ENCODE measurements at places on chromosomes 1 and 21.

GRCh38 chr1:205545001-205545919 lies 40.8 kb downstream of the CDK18 start:
- DNase-seq = no peak

- no peak for DNase-seq
Measured at GRCh38 chr1:231721436-231721835, 94.8 kb downstream of the DISC1 start.

DNA sequence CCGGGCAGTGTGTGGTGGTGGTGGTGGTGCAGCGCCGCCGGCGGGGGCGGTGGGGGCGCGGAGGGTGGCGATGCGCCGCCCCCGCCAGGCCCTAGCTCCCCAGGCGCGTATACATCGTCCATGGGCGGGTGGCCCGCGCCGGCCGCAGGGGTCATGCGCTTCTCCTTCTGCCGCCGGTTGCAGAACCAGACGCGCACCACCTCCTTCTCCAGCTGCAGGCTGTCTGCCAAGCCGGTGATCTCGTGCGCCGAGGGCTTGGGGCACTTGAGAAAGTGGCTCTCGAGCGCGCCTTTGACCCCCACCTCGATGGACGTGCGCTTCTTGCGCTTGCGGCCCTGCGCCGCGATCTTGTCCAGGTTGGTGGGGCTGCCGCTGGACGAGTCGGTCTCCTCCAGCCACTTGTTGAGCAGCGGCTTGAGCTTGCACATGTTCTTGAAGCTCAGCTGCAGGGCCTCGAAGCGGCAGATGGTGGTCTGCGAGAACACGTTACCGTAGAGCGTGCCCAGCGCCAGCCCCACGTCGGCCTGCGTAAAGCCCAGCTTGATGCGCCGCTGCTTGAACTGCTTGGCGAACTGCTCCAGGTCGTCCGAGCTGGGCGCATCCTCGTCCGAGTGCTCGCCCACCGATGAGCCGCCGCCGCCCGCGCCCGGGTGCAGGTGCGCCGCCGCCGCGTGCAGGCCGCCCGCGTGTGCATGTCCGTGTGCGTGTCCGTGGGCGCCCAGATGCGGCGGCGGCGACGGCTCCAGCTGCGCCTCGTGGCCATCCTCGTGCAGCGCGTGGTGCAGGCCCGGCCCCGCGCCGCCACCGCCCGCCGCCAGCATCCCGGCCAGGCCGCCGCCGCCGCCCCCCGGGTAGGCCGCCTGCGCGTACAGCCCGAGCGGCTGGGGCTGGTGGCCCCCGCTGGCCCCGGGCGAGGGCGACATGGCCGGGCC lies 926 bp downstream of the POU3F1 start:
- DNase-seq = no peak

DNA sequence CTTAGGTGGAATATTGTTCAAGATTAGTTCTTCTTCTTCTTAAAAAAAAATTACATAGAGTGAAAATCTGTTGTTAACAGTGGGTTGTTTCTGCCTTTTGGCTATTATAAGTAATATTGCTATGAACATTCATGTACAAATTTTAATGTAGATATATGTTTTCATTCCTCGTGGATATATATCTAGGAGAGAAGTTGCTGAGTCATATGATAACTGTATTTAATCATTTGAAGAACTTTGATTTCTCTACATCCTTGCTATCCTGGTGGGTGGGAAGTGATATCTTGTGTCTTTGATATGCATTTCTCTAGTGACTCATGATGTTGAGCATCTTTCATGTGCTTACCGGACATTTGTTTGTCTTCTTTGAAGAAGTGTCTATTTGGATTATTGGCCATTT lies 29.9 kb downstream of the MAST2 start:
- no peak for DNase-seq

- DNase-seq = peak; percentile 34
Measured at GRCh38 chr1:149849947-149850360, 49.4 kb upstream of the BOLA1 start.

GRCh38 chr21:17185674-17186073 lies 327.2 kb upstream of the CXADR start:
- no peak for DNase-seq

- DNase-seq = no peak
Measured at GRCh38 chr1:159307346-159308020, 5.3 kb downstream of the FCER1A start.

DNA sequence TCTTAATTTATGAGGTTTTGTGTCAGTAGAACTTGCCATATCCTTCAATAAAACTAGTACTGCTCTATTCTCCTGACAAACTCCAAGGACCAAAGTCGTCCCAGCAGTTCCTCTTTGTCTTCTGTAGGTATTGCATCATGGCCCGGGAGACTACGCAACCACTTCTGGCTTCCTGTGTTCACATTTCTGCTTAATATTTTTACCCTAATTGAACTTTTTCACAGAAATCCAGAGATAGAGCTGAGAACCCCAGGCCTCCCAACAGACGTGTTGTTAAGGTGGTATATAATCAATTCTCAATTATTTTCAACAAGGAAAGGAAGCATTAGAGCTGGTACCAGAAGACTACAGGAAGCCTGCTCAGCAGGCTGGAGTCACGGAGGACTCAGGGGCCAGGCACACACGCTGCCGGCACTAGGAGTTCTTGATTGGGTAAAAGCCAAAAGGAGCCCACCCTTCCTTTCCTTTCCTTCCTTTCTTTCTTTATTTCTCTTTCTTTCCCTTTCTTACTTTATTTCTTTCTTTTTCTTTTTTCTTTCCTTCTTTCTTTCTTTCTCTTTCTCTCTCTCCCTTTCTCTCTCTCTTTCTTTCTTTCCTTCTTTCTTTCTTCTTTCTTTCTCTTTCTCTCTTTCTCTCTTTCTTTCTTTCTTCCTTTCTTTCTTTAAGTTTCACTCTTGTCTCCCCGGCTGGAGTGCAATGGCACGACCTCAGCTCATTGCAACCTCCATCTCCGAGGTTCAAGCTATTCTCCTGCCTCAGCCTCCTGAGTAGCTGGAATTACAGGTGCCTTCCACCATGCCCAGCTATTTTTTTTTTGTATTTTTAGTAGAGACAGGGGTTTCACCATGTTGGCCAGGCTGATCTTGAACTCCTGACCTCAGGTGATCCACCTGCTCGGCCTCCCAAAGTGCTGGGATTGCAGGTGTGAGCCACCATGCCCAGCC lies 173.7 kb downstream of the ZBTB18 start:
- no peak for DNase-seq

DNA sequence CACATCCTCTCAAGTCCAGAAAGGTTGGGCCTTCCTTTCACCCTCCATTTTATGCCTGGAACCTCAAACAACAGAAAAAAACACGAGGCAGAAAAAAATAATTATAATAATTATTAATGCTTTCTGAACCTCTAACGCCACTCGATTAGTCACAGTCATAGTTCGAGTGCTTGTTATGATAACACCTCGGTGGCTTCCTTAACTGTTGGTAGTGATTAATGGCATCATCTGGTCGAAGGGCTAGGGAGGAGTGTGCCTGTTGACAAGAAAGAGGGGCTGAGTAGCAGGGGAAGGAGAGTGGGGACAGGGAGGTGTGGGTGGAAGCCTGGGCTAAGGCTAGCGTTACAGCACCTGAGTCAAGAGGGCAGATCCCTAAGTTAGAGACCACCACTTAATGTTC lies 21.3 kb upstream of the IL10 start:
- DNase-seq = no peak

GRCh38 chr1:94970783-94971182 lies 43.9 kb upstream of the CNN3 start:
- no peak for DNase-seq

- DNase-seq = no peak
Measured at GRCh38 chr1:1094981-1095380, 20.9 kb upstream of the RNF223 start.

DNA sequence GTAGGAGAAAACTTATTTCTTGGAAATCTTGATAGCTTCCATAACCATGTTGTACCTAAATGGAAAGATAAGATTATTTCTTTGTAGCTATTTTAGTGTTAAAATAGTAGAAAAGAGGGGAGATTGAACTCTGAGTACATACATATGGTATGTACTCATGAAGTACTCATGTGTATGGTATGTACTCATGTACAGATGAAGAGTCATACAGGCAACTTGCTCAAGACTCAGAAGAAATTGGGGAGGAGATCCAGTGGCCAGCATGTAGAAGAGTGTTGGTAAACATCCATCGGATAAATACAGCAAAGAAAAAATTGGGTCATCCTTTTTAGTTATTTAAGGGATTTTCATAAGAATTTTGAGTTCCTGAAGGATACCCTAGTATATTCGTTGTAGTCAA lies 29.0 kb downstream of the MDM4 start:
- peak; percentile 40 for DNase-seq

- peak; percentile 76 for DNase-seq
Measured at GRCh38 chr1:97094247-97094972, 372.8 kb downstream of the PTBP2 start.

GRCh38 chr1:234322979-234323378 lies 50.3 kb upstream of the COA6 start:
- peak; percentile 22 for DNase-seq

- no peak for DNase-seq
Measured at GRCh38 chr1:38685388-38685787, 174.2 kb downstream of the RRAGC start.

- no peak for DNase-seq
Measured at GRCh38 chr1:2351723-2352122, 39.6 kb downstream of the MORN1 start.

GRCh38 chr1:35447278-35447677 lies 109.9 kb downstream of the KIAA0319L start:
- no peak for DNase-seq

GRCh38 chr1:41046347-41046775 lies 24.8 kb upstream of the SLFNL1 start:
- DNase-seq = no peak

GRCh38 chr1:72281637-72282270 lies 585 bp downstream of the NEGR1 start:
- DNase-seq = no peak

- no peak for DNase-seq
Measured at GRCh38 chr1:119227456-119227855, 87.0 kb upstream of the WARS2 start.

GRCh38 chr1:235617808-235618207 lies 31.8 kb downstream of the GNG4 start:
- no peak for DNase-seq

- peak; percentile 15 for DNase-seq
Measured at GRCh38 chr1:167223144-167224103, 2.7 kb downstream of the POU2F1 start.

GRCh38 chr1:109824349-109825115 lies 60.8 kb upstream of the EPS8L3 start:
- no peak for DNase-seq

GRCh38 chr1:100670083-100670482 lies 49.5 kb upstream of the VCAM1 start:
- no peak for DNase-seq

- no peak for DNase-seq
Measured at GRCh38 chr1:213989002-213989855, 1.5 kb downstream of the PROX1 start.

DNA sequence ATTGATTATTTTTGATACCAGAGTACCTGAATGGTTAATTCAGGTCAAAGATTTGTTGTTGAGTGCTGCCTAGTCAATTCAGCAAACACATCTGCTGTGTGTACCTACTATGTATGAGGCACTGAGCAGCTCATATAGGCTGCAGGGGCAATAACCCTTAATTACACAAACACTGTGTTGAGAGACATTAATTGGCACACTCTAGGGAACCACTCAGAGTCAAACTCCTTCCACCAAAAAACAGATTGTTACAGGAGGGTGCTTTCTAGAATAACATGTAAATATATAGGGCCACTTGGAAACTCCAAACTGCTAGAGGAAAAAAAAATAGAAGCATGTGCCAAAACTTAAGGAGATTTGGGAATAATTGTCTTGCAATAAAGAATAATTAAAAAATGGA lies 31.3 kb downstream of the UBE2U start:
- DNase-seq = no peak

GRCh38 chr21:38861056-38861455 lies 55.3 kb downstream of the ETS2 start:
- DNase-seq = no peak

DNA sequence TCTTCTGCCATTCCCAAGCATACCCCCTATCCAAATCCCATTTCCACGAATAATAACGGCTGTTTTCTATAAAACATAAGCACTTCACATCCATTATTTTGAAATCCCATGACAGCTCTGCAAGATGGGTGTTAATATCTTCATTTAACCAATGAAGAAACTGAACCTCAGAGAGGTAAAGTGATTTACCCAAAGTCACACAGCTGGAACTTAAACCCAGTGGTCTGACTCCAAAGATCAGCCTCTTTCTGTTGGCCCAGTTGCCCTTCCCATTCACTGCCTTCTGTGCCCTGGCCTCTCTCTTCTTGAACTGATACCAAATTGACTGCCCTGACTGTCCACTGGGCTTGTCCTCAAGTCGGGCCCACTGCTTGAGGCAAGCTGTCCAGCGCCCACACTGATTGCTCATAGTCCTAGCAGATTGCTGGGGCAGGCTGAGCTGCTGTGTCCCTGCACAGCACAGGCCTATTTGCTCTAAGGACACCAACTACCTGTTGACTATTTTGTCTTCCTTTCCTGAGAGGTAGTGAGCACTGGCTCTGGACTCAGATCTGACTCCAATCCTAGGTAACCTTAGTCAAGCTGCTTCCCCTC lies 19.3 kb downstream of the TAL1 start:
- no peak for DNase-seq

- DNase-seq = no peak
Measured at GRCh38 chr1:40985161-40985560, 5.7 kb downstream of the CTPS1 start.

DNA sequence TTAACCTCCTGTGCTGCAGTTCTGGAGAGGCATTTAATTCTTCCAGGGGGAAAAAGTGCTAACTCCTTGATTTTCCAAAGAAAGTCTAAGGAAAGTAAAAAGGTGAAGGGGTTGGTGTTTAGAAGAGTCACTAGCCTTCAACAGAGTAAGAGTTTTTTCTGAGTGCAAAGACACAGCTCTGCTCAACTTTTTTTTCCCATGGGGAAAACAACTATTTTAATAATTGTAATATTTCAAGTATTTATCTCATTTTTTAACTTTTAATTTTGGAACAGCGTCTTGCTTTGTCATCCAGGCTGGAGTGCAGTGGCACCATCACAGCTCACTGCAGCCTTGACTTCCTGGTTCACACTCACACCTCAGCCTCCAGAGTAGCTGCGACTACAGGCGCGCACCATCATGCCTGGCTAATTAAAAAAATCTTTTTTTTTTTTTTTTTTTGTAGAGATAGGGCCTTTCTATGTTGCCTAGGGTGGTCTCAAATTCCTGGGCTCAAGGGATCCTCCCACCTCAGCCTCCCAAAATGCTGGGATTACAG lies 202.6 kb downstream of the APP start:
- DNase-seq = no peak

DNA sequence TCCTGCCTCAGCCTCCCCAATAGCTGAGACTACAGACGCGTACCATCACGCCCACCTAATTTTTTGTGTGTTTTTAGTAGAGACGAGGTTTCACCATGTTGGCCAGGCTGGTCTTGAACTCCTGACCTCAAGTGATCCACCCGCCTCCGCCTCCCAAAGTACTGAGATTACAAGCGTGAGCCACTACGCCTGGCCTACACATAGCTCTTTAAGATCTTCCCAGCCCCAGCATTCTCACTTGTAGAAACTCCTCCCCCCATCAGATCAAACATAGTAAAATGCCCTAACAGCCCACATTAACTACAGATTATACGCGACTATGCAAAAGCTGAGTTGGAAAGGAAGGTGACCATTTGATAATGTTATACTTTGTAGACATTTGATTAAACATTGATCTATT lies 634.8 kb downstream of the MATN1 start:
- no peak for DNase-seq

- DNase-seq = peak; percentile 23
Measured at GRCh38 chr1:97920832-97921571, at the start of gene DPYD. Gene DPYD, minus strand, starts transcription at chr1:97921034. Its CDS starts 112 bp downstream, at chr1:97920922.

All from RKO (cell line).